Hair follicle dermal papilla cell (primary cell): ENCODE measurements at places on chromosomes 12 and 14. TPM values are rescaled to one million over a fixed set of nuclear protein-coding genes. Genes with fewer than 3 reads are reported as not detected.

SPIC gene
- not detected in 2 replicates for total RNA-seq

SPTSSA gene
- total RNA-seq, result 14.3 and 14.6 TPM in 2 replicates

PRH2 gene
- not detected in 2 replicates for total RNA-seq

C3AR1 gene
- 0.16 TPM in 1 of 2 replicates, not detected in the other for total RNA-seq

SLC22A17 gene
- total RNA-seq, result 22.5 and 27.3 TPM in 2 replicates

TSPAN8 gene
- 0.24 and 0.32 TPM in 2 replicates for total RNA-seq

INHBE gene
- 0.85 and 1.8 TPM in 2 replicates for total RNA-seq

ADCY6 gene
- 34.9 and 52.2 TPM in 2 replicates for total RNA-seq

BTBD7 gene
- 34.2 and 42.5 TPM in 2 replicates for total RNA-seq

PLEKHG7 gene
- total RNA-seq, result not detected in 2 replicates

PELI2 gene
- 16.6 and 22.2 TPM in 2 replicates for total RNA-seq

GRIN2B gene
- not detected in 2 replicates for total RNA-seq
